ENCODE measurements at places on chromosomes 6 and 20.

- no peak for DNase-seq
These were observed 12.5 kb downstream of the CTNNBL1 start for GRCh38 chr20:37706298-37706697.

DNA sequence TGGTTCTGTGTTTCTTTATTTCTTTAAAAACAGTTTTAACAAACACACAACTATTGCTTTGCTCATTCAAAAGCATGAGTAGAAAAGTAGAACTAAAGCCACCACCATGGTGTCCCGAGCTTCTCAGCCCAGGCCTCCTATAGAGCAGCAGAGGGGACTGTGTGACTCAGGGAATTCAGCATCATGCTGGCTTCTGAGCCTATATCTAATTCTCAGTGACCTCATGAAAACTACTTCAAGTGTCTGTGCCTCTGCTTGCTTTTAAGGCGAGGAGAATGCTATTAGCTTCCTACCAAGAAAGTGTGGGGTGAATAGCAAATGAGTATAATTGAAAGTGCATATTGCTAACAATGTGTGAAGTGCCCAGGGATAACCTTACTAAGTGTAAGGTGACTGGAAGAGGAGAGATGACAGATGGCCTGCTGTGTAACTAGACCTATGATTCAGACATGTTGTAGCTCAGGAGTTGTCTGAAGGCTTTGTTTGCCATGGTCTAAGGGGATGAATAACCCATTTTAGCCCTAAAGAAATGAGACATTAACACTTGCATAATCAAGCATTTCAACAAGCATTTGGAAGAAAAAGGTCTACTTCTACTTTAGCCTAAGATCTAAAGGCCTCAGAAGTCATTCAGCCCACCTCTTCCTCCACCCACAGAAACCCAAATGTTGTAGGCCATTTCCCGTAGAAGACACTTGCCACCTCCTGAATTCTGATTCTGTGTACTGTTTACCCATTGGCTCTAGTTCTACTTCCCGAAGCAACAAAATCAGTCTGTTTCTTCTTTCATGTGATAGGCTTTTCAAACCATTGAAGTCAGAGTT, 121.5 kb upstream of the ARG1 start:
- DNase-seq, result no peak

GRCh38 chr20:51573576-51574243, 31.2 kb upstream of the NFATC2 start:
- DNase-seq, result no peak

DNA sequence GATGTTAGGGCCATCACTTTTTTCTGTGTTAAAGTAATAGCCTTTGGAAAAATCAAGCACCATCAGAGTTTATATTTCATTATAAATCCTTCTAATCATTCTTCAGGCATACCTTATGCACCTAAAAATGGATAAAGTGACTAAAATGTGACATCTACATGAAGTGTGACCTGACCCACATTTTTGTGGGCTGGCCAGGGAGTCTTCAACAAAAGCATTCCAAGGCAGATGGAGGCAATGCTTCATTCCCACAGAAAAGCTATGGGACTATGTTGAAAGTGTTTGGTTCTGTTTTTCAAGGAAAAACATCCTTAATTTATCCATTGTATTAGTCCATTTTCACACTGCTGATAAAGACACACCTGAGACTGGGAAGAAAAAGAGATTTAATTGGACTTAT, 58.8 kb upstream of the LTV1 start:
- DNase-seq, result no peak

DNA sequence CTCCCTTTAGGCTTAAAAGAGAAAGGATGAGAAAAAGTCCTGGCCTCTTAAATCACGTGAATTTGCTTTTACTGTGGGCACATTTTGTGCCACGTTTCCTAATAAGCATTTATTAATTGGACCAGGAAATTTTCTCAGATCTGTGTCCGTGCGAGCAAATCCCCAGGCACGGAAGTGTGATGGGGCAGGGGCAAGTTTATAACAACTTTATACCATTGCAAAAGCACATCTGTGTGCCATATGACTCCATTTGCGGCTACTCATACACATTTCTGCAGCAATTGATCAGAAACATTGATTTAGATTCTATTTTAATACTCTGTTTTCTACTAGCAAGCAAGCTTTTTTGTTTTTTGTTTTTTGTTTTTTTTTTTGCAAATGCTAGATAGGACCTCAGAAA, 373.2 kb downstream of the TAF4 start:
- no peak for DNase-seq

DNA sequence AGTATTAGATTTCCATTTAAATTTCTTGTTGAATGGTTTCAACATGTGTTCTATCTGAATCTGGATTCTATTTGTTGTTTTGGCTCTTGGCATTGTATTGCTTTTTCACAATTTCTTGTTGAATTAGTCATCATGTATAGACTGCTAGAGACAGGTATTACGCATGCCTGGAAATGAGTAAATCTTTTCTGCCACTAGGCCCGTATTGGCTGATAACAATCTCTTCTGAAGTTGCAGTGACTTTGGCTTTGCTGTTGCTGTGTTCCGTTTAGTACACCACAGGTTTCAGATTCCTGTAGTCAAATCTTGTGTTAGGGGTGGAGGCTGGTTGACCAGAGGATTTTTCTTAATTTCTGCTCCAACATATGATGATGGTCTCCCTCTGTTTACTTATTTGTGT, 1339.4 kb downstream of the GRIK2 start:
- no peak for DNase-seq

DNA sequence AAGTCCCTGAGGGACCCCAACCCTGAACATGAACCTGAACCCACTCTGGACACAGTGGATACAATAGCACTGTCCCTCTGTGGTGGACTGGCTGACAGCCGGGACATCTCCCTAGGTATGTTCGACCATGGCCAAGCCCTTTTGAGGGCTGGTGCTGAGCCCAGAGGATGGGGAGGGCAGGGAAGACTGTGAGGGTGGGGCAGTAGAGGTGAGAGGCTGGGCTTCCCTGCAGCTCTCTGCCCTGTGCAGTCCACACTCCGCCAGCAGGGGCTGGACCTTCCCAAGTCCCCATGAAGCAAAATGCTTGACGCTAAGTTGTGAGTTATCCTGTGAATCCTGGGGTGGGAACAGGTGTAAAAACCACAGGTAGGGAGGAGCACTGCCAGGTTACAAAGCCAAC, 11.5 kb downstream of the LPIN3 start:
- no peak for DNase-seq

DNA sequence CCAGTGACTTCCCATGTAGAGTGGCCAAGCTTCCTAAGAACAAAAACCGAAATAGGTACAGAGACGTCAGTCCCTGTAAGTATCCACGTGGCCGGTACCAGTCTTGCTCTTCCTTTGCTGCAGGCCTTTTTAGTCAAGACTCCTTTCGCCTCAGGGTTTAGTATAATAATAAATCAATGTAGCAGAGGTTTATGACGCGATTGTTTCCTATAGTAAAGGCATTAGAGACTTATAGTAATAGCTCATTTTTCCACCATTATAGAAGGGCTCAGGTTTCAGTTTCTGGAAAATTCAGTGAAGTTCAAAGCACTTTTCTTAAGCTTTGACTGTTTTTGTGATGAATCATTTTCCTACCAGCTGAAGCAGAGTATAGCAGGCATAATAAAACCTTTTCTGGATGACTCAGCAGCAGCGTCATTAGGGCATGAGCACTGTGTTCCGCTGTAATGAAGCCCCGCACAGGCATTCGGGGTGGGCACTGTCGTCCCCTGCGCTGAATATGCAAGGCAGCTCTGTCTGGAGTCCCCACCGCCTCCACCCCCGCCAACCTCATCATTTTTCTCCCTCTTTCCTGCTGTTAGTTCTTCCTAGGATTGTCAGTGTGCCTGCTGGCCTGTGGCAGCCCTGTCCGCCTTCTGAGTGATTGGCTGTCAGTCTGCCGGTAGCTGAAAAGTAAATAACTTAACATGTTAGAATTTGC, 51.3 kb downstream of the PTPN1 start:
- DNase-seq, result no peak

GRCh38 chr6:43243664-43244321, 512 bp downstream of the TTBK1 start:
- DNase-seq, result no peak
